ENCODE measurements at places on chromosomes 12 and 14.

GRCh38 chr14:74302152-74302628 is 544 bp downstream of the ABCD4 start:
- peak; percentile 57 for DNase-seq

GRCh38 chr12:19382111-19382526 is 57.2 kb upstream of the AEBP2 start:
- DNase-seq = no peak

GRCh38 chr14:35384455-35385041 is 20.0 kb downstream of the NFKBIA start:
- DNase-seq = no peak

DNA sequence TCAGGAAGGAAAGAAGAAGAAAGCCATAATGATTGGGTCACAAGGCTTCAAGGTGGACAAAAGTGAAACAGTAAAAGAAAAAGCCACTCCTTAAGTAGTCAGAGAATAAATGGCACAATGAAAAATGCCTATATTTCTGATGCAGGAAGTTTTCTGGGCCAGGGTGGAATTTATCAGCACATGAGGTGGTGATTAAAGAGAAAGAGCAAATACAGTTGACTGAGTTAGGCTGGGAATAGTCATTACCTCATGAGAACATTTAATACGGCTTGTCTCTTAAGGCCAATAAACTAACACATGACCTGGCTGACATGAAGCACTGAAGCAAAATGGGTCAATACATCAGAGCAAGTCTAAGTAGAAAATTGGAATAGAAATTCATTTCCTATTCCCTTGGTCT is 499.7 kb downstream of the TMTC2 start:
- DNase-seq = no peak

GRCh38 chr14:52007211-52007610 is 17.9 kb downstream of the RTRAF start:
- DNase-seq = no peak

DNA sequence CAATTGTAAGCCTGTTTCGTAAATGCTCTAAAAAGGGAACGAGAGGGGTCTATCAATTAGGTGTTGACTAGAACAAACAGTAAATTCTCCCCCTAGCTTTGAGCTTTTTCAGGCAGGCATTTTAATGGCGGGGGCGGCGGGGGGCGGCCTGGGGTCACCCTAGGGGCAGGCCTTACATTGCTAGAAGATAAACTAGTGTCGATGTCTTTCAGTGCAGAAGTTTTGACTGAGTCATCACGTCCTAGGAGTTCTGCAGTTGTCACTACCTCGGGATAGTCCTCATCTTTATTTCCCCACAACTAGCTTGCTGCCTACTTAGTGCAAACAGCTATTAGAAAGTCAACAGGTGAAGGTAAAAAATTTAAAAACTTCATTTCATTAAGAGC is 1.6 kb downstream of the ATP6V1D start:
- no peak for DNase-seq

DNA sequence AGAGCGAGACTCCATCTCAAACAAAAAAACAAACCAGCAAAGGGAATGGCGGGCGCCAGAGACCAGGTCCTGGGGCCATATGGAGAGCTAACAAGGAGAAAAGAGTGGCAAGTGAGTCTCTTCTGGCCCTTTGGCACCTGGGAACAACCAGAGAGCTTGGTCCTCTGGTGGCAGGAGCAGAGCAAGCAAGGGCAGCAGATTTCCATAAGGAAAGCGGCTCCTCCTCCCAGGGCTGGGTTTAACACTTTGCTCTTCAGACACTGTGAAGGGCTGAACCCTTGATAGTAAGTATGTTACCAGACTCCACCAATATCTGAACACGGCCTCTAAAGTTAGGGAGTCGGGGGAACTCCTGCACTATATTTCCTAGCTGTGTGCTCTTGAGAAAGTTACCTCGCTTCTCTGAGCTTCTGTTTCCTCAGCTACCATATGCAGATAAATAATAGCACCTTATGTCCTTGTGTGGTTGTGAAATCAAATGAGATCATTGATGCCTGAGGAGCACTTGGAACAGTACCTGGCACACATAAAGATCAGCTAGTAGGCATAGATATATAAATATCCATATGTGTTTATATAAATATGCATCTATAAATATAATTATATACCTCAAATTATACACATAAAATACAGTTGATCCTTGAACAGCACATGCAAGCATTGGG is 33.4 kb upstream of the PLEKHG6 start:
- DNase-seq = no peak

DNA sequence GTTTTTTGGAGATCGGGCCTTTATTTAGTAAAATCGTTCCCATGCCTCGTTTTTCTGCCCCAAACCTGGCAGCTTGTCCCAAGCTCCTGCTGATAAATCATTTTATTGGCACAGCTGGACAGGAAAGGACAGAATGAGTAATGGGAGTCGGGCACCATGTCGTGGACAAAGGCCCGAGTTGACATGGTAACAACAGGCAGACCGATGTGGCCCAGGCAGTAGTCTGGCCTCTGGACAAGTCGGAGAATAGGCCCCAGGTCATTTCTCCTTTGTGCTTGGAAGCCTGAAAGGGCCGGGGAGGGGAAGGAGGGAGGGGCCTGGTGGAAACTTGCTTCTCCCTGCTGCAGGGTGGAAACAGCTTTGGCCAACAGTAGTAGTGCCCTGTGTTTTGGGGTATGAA is 234.9 kb downstream of the SUDS3 start:
- DNase-seq = no peak

GRCh38 chr12:27332714-27333402 is at the start of gene BMAL2:
Gene BMAL2 (plus strand): TSS chr12:27332836. CDS start chr12:27333073, 237 bp downstream.
- DNase-seq = no peak

- DNase-seq = no peak
Observed at GRCh38 chr14:58085877-58086276, 66.1 kb downstream of the ARMH4 start.

- no peak for DNase-seq
Observed at GRCh38 chr12:34286934-34287333, 264.6 kb downstream of the ALG10 start.

GRCh38 chr12:11668611-11669010 is 19.1 kb downstream of the ETV6 start:
- no peak for DNase-seq

- DNase-seq = no peak
Observed at GRCh38 chr12:67624355-67624754, 24.2 kb upstream of the DYRK2 start.

DNA sequence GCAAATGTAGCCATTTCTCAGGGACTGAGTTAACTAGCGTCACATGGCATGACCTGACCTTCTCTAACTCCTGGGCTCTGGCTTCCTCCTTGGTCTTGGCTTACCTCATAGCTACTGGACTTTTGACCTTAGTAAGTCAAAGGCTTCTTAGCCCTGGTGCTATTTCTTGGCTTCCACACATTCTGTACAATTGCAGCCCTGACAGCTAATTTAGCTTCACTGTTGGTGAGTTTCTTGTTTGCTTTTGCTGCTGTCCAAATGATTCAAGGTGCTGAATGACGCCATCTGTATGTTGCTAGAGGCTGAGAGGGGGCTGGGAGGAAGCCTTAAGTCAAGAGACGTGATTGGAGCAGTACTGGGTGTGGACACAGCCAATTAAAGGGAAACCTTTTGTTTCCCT is 202.7 kb downstream of the PRKD1 start:
- no peak for DNase-seq

- DNase-seq = peak; percentile 33
Observed at GRCh38 chr12:57865084-57865751, 18.7 kb upstream of the CTDSP2 start.

- DNase-seq = no peak
Observed at GRCh38 chr14:36315159-36315853, 5.1 kb downstream of the MBIP start.

GRCh38 chr12:62264706-62265105 is 4.5 kb downstream of the USP15 start:
- DNase-seq = no peak

- no peak for DNase-seq
Observed at GRCh38 chr14:103312006-103312635, 21.9 kb upstream of the EIF5 start.

GRCh38 chr12:92070864-92071445 is 74.7 kb downstream of the BTG1 start:
- DNase-seq = no peak

DNA sequence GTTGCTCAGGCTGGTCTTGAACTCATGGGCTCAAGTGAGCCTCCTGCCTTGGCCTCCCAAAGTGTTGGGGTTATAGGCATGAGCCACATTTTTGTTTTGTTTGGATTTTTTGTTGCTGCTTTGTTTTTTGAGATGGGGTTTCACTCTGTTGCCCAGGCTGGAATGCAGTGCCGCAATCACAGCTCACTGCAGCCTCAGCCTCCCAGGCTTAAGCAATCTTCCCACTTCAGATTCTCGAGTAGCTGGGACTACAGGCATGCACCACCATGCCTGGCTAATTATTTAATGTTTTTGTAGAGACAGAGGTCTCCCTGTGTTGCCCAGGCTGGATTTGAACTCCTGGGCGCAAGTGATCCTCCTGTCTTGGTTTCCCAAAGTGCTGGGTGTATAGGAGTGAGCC is 5.7 kb upstream of the PLEK2 start:
- DNase-seq = no peak

DNA sequence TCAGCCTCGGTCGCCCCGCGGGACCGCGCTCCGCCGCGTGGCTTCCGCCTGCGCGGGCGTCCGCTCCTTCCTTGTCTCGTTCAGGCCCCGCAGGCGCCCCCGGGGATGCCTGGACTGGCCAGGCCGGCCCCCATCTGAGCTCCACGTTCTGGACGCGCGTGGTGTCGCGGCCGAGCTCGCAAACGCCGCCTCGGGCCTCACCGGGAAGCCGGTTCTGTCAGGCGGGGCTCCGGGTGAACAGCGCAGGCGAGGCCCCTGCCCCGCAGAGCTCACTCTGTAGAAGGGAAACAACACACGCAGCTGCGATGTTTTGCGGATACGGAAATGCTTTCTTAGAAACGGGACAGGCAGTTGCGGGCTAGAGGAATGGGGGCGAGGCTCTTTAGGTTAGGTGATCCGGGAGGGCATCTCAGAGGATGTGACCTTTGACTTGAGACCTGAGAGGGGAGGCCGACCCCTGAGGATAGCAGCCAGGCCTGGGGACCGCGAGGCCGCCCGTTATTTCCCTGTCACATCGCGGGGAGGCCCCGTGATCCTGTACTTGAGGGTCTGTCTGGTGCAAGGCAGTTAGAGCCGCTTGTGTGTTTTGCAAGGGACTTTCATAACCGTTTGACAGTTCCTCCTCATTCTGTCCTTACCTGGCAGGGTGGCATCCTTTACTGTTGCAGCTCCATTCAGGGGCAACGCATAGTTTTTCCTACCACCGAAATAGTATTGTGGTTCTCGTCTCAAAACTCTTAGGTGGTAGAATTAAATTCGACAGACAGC is 584 bp downstream of the VRK1 start:
- DNase-seq = peak; percentile 28

DNA sequence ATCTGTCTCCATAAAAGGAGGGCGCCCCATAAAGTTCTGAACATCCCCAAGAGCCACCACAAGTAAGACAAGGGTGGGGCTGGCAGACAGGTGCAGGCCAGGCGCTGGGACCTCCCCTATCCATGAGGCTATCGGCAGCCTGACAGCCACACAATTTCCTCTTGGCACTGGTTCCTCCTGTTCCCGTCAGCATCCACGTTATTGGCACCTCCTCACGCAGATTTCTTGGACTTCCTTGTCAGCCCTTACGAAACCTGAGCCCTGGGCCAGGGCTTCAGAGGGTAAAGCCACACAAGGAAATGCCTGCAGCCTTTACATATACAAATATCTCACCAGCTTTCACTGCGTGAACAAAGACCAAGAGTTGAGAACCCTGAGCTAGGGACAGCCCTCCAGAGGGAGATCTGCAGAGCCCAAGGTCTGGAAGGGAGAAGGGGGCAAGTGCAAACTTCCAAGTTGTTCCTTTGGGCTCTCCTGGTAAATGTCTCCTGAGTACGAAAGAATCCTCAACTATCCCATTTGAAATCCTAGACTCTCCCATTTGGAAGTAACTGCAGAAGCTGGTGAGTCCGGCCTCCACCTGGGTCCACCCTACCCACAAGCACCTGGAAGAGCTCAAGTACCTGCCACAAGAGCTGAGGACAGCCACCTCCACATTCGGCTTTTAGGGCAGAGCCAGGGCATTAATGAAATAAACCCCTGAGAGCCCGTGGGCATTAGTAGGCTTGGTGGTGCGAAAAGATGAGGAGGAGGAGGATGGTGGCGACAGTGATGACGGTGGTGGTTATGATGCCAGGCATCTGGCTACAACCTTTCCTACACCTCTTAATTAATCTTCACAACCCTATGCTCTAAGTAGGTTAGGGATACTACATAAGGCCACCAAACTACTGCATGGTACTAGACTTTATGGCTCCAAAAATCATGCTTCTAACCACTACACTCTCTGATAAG is 5.5 kb upstream of the TC2N start:
- DNase-seq = no peak

- DNase-seq = no peak
Observed at GRCh38 chr12:108361606-108362005, 22.5 kb upstream of the CMKLR1 start.

GRCh38 chr12:12872139-12872933 is 19.0 kb upstream of the GPRC5A start:
- no peak for DNase-seq

GRCh38 chr14:22973217-22974032 is 8.9 kb downstream of the AJUBA start:
- DNase-seq = no peak

GRCh38 chr14:68544081-68544892 is 248.6 kb downstream of the ZFP36L1 start:
- no peak for DNase-seq

- no peak for DNase-seq
Observed at GRCh38 chr14:86540636-86541247, 1010.8 kb downstream of the FLRT2 start.

GRCh38 chr14:68692916-68693771 is 99.7 kb downstream of the ZFP36L1 start:
- DNase-seq = no peak

GRCh38 chr14:32372154-32372553 is 43.1 kb downstream of the AKAP6 start:
- no peak for DNase-seq

DNA sequence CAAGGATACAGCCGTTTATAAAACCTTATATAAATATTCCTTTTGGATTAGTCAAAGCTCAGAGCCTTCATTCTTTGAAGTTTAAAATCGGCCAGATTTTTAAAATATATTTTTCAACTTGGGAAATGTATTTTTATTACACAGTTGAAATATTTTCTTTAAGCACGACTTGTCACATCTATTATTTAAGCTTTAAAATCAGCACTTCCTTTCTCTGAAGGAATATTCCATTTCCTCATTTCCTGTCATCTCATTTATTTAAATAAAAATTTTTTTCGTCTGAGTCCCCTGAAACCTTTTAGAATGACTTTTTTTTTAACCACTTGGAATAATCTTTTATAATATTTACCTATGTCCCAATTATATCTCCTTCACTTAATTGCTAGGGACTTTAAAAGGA is 107.5 kb upstream of the PDE3A start:
- DNase-seq = no peak

GRCh38 chr12:105574056-105574715 is 243.7 kb downstream of the C12orf75 start:
- no peak for DNase-seq

GRCh38 chr12:96302687-96303310 is 97.4 kb downstream of the CDK17 start:
- no peak for DNase-seq

GRCh38 chr14:94345344-94346064 is 22.4 kb upstream of the SERPINA6 start:
- DNase-seq = no peak

GRCh38 chr12:24488091-24488596 is 460.8 kb downstream of the BCAT1 start:
- DNase-seq = no peak
